Dermis blood vessel endothelial cell (primary cell): ENCODE measurements at places on chromosomes 6 and 20. TPM values are rescaled to one million over a fixed set of nuclear protein-coding genes. Genes with fewer than 3 reads are reported as not detected.

PROKR2 gene
- not detected in 2 replicates for total RNA-seq

MYLK4 gene
- 0.51 and 0.65 TPM in 2 replicates for total RNA-seq

PCSK2 gene
- total RNA-seq, result not detected in 2 replicates

FAM120B gene
- total RNA-seq, result 12.8 and 18.1 TPM in 2 replicates

BMP7 gene
- total RNA-seq, result not detected in 2 replicates

TOX2 gene
- 0.88 and 1.5 TPM in 2 replicates for total RNA-seq

PLG gene
- total RNA-seq, result not detected in 2 replicates

TSBP1 gene
- total RNA-seq, result not detected in 2 replicates

LAMA5 gene
- total RNA-seq, result 55.8 and 127 TPM in 2 replicates

VWA7 gene
- total RNA-seq, result 0.05 and 0.34 TPM in 2 replicates

TCP11 gene
- total RNA-seq, result 0.28 and 0.68 TPM in 2 replicates

GNMT gene
- 0.23 TPM in 1 of 2 replicates, not detected in the other for total RNA-seq

RSPO4 gene
- not detected in 2 replicates for total RNA-seq

BPIFA1 gene
- total RNA-seq, result not detected in 2 replicates

HLA-DQA1 gene
- total RNA-seq, result not detected in 2 replicates

DNMT3B gene
- total RNA-seq, result 2.9 and 5.5 TPM in 2 replicates

FLRT3 gene
- total RNA-seq, result 0.51 and 1.3 TPM in 2 replicates

- no peak for DNase-seq
Observed at GRCh38 chr6:30835576-30835975, 48.7 kb upstream of the DDR1 start.

GRCh38 chr20:45247865-45248264, 6.5 kb downstream of the SLPI start:
- no peak for DNase-seq

DNA sequence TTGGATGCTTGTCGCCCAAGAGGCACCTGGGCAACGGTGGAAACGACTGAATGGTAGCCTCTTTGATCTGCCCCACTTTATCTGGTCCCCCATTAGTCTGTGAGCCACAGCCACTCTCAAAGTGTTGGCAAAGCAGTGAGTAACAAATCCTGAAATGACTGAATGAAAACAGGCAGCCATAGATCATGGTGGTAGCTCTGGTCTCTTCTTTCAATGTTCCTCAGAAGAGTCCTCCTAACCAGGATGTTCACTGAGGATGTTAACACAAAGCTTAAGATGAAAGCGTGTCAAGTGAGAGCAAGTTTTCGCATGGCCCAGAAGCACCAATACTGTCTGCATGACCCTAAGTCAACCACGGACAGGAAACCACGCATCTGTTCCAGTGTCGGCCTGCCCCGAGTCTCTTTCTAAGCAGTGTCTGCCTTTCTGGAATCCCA, 107.3 kb downstream of the IRF4 start:
- DNase-seq, result no peak

DNA sequence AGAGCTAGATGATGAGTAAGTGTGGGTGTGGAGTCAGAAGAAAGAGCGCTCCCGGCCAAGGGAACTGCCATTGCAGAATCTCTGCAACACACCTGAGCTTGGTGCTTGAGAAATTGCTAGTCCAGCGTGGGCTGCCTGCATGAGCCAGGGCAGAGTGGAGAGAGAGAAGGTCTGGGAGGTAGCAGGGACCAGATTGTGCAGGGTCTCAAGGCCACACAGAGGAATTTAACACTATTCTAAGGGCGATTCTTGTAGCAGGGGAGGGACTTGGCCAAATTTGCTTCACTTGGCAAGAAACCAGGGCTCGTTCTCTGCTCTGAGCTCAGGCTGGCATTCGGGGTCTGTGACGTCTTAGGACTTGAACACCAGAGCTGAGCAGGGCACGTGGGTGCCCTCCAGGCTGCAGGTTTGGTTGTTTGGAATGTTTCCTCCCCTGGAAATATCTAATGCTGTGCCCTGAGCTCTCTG, 53.5 kb downstream of the BCAS4 start:
- DNase-seq, result peak; percentile 6

GRCh38 chr20:63133481-63134091, 82.3 kb downstream of the YTHDF1 start:
- DNase-seq, result no peak

GRCh38 chr20:58054780-58055373, 173.6 kb downstream of the ANKRD60 start:
- no peak for DNase-seq

GRCh38 chr6:39300739-39301138, 13.5 kb downstream of the KCNK17 start:
- no peak for DNase-seq

DNA sequence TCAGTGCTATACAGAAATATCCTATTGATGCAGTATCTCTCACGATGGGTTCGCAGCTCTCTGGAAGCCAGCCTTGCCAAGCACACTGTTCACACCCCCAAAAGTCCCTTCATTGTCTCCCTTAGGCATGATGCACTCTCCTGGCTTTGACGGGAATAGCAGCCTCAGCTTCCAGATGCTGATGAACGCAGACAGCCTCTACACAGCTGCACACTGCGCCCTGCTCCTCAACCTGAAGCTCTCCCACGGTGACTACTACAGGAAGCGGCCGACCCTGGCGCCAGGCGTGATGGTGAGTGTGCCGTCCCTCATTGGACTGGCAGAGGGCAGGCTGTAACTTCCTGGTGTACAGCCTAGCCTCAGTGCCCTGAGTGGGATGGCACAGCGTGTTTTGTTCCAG, 60.0 kb upstream of the PBOV1 start:
- DNase-seq, result peak; percentile 47

- DNase-seq, result no peak
Observed at GRCh38 chr6:56655249-56655648, 12.6 kb upstream of the DST start.

DNA sequence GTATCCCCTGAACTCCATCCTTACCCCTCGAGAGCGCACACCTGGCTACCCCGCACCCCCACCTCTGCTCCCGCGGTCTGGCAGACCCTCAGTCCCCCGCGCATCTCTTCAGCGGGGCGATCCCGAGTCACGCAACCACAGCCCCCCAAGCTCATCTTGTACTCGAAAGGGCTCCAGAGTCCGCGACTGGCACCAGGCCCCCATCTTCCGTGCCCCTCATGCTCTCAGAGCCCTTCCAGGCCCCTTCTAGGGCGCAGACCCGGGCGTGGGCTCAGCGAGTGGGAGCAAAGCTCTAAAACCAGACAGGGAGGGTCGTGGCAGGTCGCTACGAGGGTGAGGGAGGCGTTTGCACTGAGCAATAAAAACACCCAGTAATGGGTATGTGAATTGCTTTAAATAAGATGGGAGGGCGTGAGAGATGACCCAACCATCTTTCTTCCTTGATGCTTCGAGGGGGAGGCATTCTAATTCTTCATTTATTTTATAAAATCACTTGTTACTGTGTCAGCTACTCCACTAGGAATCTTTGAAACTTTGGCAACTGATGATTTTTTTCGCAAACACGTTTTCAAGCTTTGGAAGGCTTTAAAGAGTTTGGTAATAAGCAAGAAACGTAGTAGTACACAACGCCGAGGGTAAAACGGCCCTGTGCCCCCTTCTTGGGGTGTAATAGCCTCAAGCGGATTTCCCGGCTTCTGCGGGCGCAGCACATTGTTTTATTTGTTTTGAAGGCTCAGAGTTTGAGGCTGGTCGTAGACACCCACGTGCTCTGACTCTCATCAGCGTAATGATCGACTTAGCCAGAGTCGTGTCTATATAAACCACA, 42.6 kb upstream of the SUPT3H start:
- DNase-seq, result no peak

- no peak for DNase-seq
Observed at GRCh38 chr6:139695361-139695760, 320.9 kb upstream of the CITED2 start.

DNA sequence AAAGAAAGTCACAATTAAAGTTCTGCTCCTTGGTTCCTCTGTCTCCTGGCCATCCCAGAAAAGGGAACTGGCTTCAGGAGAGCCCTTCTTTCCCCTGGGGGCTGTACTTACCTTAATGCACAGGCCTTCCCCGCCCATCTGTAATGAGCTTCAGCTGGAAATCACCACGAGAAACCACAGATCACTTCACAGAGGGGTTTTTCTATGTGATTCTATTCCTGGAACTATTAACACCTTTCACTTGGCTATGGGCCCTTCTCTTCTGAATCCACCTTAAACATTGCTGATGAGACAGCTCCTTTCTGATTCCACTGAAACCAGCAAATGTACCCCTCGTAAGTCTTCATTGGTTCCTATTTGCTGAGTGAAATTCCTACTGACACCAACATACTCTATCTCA, 80.7 kb downstream of the FOXF2 start:
- DNase-seq, result no peak

GRCh38 chr20:55569084-55569483, 436.2 kb downstream of the CBLN4 start:
- DNase-seq, result no peak

DNA sequence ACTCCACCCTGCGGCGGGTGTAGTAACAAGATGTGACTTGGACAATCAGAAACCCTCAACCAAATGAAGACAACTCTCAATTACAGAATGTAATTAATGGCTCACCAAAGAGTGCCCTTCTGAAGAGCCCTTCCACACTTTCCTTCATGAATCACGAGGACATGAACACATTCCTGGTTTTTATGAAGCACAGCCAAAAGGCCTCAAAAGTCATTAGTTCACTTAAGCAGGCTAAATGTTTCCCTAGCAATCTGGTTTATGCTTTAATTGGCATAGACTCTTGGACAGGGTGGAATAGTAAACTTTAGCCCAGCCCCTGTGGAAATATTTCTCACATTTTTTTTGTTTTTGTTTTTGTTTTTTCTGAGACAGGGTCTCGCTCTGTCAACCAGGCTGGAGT, 20.5 kb downstream of the CPNE5 start:
- DNase-seq, result no peak

- no peak for DNase-seq
Observed at GRCh38 chr6:122431780-122432179, 32.3 kb downstream of the HSF2 start.

- DNase-seq, result no peak
Observed at GRCh38 chr20:41185013-41185757, 47.8 kb downstream of the PLCG1 start.

- DNase-seq, result no peak
Observed at GRCh38 chr6:24749297-24749696, 25.4 kb upstream of the GMNN start.

GRCh38 chr6:65566117-65566516, 140.9 kb downstream of the EYS start:
- no peak for DNase-seq

DNA sequence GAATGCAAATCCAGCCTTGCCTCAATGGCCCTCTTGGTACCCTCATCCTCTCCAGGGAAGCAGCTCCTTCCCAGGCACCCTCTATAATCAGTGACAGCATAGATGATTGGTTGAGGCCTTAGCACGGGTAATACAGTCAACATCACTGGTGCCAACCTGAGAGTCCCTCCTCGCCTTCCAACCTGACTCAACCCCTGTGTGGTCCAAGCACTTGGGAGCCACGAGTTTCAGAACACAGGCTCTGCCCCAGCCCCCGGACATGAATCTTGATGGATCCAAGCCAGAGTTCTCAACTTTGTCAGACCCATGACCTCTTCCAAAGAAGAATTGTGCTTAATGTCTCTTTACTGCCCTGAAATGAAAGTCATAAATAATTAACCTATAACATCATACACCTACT, 213.9 kb downstream of the PREX1 start:
- DNase-seq, result no peak

GRCh38 chr20:56439771-56440291, 27.8 kb downstream of the CASS4 start:
- DNase-seq, result peak; percentile 57

DNA sequence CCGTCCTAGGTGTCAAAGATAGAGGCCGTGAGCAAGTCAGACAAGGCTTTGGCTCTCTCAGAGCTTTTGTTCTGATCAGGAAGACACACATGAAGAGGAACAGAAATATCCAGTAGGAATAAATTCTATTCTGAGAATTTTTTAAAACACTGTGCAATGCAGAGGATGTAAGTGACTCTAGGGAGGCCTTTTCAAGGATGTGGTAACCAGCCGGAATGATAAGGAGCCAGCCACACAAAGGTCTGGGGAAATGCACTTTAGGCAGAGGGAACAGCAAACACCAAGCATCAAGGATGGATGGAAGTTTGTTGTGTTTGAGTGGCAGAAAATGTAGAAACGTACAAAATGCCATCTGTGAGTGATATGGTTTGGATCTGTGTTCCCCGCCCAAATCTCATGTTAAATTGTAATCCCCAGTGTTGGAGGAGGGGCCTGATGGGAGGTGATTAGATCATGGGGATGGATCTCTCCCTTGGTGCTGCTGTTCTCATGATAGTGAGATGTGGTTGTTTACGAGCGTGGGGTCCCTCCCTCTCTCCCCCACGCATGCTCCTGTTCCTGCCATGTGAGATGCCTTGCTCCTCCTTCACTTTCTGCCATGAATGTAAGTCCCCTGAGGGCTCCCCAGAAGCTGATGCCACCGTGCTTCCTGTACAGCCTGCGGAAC, 93.6 kb upstream of the CDYL start:
- no peak for DNase-seq

- peak; percentile 99 for DNase-seq
Observed at GRCh38 chr6:33696548-33697518, 14.7 kb downstream of the UQCC2 start.

DNA sequence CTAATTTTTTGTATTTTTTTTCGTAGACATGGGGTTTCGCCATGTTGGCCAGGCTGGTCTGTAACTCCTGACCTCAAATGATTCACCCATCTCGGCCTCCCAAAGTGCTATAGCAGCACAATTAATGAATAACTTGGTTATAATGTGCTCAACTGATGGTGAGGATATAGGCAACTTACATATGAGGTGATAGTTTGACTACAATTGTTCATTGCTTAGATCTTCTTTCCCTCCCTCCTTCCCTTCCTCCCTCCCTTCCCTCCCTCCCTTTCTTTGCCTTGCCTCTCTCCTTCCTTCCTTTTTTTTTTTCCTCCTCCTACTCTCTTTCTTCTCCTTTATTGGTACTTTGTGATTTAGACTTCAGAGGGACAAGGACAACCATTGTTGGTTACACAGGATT, 151.2 kb downstream of the RNF144B start:
- no peak for DNase-seq

- no peak for DNase-seq
Observed at GRCh38 chr6:24546439-24546838, 51.7 kb downstream of the ALDH5A1 start.
